ENCODE measurements at places on chromosomes 5 and 9.
A peak's percentile ranks its signal among the peaks of the same experiment; 100 is the strongest.

GRCh38 chr5:56402266-56403220 lies 169.4 kb upstream of the ANKRD55 start:
- DNase-seq = no peak

DNA sequence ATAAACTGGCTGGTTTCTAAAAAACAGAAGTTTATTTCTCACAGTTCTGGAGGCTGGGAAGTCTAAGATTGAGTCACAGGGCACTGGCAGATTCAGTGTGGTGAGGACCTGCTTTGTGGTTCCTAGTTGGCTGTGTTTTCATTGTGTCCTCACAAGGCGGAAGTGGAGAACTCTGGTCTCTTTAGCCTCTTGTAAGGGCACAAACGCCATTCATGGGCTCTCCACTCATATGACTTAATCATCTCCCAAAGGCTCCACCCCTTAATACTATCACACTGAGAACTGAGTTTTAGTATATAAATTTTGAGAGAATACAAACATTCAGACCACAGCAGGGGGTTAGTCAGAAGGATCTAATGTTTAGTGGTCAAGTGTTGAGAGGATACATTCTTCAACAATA lies 208.2 kb downstream of the SEC61B start:
- no peak for DNase-seq

- no peak for DNase-seq
Measured at GRCh38 chr9:14981291-14981950, 71.2 kb upstream of the FREM1 start.

DNA sequence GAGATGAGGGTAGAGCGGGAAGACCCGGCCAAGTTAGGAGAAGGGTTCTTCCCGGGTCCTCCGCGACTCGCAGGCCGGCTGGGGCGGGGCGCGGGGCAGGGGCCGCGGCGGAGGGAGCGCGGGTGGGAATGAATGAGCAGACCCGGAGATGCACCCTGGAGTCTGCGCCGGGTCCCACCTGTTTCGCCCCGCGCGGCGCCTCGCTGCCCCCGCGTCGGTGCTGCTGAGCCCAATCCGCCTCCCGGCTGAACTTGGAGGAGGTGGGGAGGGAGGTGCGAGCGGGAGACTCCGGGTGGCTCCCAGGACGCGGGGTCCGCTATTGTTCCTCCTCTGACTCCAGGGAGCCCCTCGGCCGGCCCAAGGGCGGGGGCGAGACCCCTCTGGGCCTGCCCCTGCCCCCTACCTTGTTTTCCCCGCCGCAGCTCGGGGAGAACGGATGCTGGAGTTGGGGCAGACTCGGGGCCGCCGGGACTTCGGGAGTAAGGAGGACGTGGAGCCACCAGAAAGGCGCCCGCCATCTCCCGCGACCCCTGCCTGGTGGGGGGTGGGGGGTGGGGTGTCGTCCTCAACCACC lies 659 bp downstream of the RAI14 start:
- no peak for DNase-seq

- no peak for DNase-seq
Measured at GRCh38 chr5:148839960-148840359, 13.5 kb downstream of the ADRB2 start.

DNA sequence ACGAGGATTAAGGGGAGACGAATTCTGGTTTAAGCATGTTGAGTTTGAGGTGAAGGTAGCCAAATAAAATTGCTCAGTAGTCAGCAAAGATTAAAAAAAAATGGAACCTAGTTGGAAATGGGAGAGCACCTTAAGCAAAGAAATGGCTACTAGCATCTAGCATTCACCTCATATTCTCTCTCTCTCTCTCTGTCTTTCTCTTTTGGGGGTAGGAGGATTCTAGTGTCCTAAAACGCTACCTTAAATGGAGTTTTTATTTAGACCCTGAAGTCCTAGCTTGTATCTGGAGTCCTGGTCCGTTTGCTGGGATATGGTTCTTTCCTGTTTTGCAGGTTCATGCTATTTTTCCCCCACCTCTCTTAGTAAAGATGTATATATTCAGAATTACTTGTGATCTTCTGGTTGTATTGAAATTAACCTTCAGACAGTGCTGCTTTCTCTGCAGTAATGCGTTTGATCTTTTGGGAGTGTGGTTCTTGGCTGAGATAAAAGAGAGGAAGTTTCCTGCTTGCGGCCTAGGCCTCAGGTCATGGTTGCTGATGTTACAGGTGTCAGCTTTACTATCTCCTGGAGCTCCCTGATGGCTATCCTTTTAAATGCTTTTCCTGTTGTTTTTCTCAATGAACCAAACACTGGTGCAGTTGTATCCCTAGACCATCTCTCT lies 8.0 kb downstream of the TGFBR1 start:
- DNase-seq = no peak

- DNase-seq = no peak
Measured at GRCh38 chr5:155746367-155747038, 580.5 kb upstream of the SGCD start.

- DNase-seq = no peak
Measured at GRCh38 chr5:135248801-135249231, 150.2 kb downstream of the MACROH2A1 start.

- no peak for DNase-seq
Measured at GRCh38 chr5:156942064-156942463, 21.0 kb downstream of the TIMD4 start.

DNA sequence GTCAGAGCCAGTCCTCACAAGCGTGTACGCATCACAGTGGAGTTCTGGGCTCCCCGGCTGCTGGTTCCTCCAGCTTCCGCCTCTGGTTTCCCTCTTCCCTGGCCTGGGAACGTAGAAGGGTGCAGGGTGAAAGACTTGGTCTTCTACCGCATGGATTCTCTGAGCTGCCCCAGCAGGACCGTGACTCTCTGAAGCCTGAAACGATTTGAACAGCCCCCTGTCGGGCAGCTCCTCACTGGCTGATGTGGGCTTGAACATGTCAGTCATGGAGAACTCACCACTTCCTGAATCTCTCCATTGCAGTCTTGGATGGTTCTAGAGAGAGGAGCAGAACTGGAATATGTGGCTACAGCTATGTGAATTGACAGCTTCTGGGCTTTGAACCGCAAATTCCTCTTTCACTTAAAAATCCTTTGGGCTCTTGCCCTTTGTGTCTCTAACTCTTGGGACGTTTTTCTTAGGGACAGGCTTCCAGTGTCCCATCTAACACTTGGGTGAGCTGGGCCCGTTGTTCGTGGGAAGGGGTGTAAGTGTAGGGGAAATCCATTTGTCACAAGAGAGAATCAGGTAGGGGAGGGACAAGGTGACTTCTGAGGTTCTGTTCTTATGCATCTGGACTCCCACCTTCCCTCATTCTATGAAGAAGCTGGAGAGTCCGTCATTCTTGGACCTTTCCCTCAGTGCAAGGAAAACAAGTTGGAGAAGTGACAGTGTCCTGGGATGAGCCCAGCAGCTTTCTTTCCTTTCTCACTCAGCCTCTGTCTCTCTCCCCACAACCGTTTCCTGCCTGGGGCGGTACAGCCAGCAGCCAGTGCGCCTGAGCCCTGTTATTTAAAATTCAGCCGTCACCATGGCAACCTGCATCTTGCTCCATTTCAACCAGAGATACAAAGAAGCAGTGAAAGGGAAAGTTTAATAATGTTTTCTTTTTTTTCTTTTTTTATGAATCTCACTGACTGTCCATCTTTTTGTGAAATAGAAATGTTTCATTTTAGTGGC lies 84.7 kb downstream of the PTTG1 start:
- peak; percentile 44 for DNase-seq

DNA sequence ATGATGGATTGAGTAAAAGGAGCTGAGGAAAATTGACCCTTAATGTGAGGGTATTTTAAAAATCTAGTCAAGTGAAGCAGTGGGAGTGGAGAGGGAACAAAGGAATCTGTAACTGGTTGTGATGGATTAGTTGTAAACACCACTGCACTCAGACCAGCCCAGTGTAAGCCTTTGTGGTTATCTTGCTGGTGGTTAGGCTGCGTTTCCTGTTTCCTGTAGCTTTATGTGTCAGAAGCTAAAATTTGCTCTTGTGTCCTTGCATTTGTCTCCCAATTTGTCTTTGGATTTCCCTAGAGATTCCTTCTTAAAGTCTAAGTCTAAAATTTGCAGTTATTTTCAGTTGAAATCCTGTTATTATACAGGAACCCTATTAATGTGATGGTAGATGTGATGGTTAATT lies 6.3 kb downstream of the IFNA21 start:
- no peak for DNase-seq

DNA sequence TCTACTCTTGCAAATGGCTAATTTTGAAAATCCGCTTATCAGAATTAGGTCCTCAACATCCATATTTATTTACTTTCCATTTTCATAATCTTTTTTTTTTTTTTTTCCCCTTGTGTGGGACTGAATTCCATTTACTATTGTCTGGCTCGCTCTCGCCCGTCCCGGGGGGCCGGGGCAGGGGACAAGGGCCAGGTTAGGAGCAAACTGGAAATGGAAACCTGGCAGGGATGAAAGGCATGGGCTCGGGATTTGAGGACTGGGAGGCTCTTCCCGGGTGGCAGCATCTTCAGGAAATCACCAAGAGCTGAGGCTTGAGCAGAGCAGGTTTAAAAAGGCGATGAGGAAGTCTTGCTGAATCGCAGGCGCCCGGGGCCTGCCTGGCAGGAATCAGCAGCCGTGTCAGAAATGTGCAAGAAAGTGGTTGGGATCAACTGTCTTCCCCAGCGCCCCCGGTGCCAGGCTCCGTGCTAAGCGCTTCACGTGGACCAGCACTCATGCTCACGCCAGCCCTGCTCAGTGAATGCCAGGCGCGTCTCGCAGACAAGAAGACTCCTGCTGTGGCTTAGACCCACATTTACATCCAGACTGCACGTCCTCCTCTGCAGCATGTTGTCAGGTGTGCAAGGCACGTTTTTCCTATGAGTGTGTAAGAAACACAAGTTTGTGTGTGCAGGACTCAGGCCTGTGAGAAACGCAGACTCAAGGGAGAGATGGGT lies 66.3 kb upstream of the UNC5A start:
- no peak for DNase-seq

GRCh38 chr9:18768951-18769622 lies 263.9 kb downstream of the SAXO1 start:
- DNase-seq = no peak

DNA sequence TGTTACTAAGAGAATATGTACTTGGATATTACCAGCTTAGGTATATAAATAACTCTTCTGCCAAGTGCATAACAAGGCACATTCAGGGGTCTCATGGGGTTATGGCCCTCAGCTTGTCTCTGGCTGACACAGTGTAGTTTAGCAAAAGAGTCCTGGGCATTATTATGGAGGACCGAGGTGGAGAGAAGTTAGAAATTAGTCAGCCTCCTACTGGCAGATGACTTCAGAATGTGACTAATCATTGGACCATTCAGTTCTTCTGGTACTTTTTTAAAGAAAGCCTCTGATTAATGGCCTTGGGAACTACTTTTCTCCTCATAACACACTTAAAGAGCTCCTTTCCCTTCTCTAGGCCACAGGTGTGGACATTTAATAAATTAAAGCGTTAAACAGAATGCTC lies 178.9 kb downstream of the SH3GL2 start:
- no peak for DNase-seq

- no peak for DNase-seq
Measured at GRCh38 chr5:89842531-89842930, 567.0 kb downstream of the CETN3 start.

DNA sequence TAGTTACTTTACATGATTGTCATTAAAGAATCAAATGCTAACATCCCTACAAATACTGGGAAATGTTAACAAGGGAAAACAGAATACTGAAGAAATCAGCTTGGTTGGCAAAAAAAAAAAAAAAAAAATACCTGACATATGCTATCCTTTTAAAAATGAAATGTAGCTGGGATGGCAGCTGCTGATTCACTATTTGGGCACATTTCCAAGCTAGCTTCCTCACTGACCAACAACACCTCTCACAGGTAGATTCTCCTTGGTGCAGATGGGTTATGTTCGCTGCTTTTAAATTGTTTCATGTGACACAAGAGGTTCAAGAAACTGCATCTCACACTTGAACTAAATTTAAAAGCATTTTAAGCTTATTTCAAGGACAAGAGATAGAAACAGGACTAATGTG lies 6.1 kb upstream of the PRUNE2 start:
- no peak for DNase-seq

DNA sequence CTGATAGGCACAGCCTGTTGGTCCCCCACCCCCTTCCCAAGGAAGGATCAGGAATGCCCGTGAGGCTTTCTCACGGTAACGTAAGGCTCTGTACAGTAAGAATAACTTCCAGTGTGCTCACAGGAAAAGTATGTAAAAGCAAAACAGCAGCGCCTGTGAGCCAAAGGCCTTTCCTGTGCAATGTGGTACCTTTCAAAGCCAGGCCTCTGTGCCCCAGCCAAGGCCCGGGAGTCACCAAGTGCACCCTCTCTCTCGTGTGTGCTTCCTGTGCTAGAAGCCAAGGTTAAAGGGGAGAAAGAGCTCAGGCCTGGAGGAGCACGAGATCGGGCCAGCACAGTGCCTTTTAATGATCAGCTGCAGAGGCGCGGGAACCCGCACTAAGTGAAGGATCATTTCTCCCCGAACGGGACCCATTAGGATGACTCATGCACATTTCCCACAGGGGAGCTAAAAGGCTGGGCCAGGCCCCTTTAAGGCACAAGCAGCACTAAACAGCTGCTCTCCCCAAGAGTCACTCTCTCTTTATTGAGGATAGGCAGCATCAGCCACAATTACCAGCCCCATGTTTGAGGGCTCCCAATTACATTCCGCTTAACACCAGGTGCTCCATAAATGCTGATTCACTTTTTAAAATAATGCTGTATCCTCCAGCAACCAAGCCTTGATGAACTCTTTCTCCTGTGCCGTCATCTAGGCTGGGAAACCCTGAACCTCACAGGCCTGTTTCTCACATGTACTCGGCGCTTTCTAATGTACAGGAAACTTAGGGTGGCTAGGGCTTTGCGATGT lies 42.8 kb downstream of the SHB start:
- no peak for DNase-seq

- no peak for DNase-seq
Measured at GRCh38 chr5:178223828-178224335, 8.7 kb downstream of the PHYKPL start.

DNA sequence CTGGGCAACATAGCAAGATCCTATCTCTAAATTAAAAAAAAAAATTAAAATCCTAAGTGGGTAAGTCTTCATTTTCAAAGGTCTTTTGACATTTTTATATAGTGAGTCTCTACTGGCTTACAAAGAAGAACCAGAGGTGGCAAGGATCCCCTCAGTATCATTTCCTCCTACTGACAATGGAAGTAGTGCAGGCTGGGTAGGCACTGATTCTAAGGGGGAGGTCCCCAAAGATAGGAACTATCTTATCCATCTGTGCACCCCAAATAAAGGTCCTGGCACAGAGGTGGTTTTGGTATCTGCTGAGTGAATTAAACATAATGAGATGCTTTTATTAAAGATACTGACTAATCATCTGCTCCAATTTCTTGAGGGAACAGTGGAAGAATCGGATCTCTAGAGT lies 4.2 kb downstream of the FAM193B start:
- no peak for DNase-seq

GRCh38 chr5:109324351-109324750 lies 85.4 kb downstream of the PJA2 start:
- no peak for DNase-seq

DNA sequence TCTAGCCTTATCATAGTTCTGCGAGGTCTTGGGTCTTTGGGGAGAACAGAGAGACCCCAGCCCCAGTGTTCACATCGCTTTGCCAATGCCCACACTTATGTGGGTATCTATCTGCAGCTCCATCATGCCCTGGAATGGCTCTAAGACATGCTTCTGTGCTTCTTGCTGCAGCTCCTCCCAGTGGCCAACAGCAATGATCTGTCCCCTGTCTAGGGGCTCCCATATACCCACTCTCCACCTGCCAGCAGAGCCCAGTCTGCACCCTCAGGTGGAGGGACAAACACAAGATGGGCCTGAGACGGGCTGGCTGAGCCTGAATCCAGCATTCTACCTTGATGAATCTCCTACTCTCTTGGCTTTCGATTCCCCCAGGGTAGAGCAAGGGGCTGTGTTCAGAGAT lies 14.6 kb upstream of the DAP start:
- no peak for DNase-seq

GRCh38 chr5:180646963-180647305 lies 2.5 kb downstream of the FLT4 start:
- no peak for DNase-seq
